Effector memory CD4-positive, alpha-beta T cell (primary cell): ENCODE measurements at places on chromosomes 6 and 20.

DNA sequence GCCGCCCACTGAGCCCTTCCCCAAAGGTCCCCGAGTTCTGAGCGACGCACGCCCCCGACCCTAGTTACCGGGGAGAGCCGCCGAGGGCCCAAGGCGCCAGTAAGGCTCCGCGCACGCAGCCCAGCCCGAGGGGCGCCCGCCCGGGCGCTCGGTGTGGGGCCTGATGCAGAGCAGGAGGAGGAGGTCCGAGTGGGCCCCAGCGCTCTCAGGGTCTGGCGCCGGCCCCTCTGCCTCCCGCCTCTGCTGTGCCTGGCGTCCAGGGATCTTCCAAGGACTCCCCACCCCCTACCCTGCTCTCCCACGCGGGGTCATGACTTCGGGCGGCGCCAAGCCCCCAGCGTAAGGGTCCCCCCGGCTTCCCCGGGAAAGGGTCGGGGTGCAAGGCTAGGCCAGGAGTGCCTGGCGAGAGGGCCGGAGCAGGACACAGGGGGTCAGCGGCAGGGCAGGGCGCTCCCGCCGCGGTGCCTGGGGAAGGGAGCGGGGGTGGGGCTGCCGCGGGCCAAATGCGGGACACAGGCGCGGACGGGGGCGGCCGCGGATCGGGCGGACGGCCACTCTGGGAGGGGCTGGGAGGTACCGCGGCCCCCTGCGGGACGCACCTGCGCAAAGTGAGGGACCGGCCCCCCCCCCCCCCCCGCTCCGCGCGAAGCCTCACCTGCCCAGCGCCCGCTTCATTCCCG lies 637 bp downstream of the ABHD12 start:
- peak; percentile 6 for DNase-seq

DNA sequence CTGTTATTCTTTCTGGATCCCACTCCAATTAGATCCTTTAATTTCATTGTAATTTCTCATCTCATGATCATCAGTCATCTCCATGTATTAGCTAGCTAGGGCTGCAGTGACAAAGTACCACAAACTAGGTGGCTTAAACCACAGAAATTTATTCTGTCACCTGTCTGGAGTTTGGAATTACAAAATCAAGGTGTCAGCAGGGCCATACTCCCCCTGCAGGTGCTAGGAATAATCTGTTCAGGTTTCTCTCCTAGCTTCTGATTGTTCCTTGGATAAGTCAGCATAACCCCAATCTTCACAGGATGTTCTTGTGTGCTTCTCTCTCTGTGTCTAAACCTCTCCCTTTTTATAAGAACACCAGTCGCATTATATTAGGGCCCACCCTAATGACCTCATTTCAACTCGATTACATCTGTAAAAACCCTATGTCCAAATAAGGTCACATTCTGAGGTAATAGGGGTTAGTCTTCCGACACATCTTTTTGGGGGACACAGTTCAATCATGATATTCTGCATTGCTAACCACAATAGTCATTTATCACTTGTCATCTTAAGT lies 40.5 kb downstream of the BEND6 start:
- no peak for DNase-seq

DNA sequence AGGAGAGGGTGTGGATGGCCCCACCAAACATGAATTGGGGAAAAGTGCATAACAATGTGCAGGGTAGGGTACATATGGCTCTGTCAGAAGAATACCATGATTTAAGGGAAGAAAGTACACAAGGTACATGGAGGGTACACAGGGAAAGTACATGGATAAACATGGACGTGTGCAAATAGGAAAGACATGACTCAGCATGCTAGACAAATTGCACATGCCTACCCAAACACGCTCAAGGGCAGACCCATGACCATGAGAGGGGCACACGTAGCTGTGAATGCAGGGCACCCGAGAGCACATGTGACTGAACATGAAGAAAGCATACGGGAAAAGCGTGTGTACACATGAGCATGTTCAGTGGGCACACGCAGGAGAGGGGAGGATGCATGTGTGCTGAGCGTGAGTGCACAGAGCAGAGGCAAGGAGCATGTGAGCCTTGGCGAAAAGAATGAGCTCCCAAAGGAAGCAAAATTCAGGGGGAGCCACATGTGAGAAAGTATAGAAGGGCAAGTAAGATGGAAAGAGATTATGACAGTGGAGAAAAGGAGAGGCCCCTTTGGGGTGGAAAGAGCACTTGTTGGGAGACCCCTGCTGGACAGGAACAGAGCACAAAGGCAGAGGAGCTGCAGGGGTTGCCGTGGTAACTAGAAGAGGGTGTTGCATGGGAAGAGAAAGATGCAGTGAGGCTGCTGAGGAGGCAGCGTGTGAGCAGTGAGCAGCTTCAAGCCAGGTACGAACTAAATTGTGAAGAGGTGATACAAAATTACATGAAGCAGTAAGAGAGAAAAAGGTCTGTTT lies 17.8 kb downstream of the OR2H2 start:
- no peak for DNase-seq

DNA sequence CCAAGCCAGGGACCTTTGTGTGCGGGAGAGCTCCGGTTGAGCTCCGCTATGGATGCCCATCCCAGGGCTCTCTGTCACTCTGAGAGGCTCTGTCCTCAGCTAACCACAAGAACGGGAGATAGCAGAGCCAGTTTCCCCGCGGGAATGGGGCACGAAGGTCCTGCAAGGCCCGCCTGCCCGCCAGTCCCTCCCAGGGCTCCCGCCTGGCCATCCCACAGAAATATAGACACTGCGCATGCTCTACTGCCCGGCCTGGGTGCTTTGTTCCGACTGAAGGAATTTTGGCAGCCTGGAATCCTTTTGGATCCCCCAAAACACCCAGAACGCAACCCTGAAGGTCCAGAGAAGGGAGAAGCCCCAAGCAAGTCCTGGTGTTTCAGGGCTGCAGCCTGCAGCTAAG lies 8.6 kb upstream of the DEFB110 start:
- no peak for DNase-seq

DNA sequence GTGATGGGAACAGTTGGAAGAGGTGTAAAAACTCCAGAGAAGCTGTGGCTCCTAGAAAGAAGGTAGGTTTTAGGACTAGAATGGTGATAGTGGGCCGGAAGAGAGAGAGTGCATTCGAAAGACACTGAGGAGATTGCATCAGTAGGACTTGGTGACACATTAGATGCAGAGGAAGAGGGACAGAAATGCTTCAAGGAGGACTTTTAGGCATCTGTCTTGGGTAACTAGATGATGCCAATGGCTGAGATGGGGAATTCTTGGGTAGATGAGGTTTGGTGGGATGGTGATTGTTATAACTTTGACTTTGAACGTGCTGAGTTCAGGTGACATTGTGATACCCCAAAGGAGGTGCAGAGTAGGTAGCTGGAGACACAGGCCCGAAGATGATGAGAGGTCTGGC lies 196.5 kb downstream of the GMPR start:
- DNase-seq = no peak

DNA sequence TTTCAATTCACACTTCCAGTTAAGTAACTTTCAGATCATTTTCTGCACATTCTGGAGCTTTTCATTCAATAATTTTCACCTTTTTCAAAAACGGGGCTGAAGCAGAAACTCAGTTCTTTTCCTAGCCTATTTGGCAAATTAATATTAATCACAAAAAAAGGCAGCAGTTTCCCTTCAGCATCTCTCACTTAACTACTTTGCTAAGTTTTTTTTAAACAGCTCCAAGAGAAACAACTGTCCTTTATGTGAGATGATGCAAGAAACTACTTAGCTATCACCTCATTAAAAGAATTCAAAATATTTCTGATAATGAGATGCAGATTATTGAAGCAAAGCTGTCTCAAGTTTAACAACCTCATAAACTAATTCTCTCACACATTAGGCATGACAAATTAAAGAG lies 11.8 kb downstream of the CASS4 start:
- no peak for DNase-seq

DNA sequence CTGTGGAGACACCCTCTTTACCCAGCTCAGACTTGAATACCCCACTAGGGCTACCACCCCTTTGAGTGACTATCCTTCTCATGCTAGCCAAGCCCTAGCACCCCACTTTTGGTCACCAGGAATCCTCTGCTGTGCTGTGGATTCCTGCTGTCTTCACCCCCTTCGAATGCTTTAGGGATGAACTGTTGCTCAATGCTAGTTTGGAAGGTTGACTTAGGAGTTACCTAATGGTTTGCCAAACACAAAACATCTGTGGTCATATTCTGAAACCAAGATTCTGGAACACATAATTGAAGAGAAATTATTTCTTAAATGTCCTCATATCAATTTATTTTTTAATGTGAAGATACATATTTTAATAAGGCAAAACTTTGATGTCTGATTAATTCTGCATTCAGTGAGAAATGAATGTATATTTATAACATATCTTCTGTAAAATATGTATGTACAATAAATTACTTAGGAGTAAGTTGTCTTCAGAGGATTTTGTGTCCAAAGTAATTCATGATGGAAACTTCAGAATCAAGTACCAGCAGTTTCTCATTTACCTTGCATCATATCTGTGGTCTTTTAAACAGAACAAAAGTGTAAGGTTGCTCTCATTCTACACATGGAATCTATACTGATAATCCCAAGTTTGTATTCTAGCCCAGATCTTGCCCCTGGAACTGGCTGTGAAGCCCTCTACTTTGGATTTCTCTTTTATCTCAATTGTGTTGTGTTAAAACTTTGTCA lies 46.9 kb downstream of the TMEM200A start:
- DNase-seq = no peak

GRCh38 chr6:5869676-5870075 lies 137.0 kb downstream of the NRN1 start:
- no peak for DNase-seq

- DNase-seq = no peak
These were observed 202.7 kb downstream of the CLIC5 start for GRCh38 chr6:45812922-45813321.

GRCh38 chr20:57071283-57071731 lies 195.1 kb downstream of the BMP7 start:
- DNase-seq = no peak

- no peak for DNase-seq
These were observed 1299.1 kb upstream of the ADGRB3 start for GRCh38 chr6:67336014-67336413.

GRCh38 chr6:11950109-11950508 lies 62.0 kb upstream of the HIVEP1 start:
- DNase-seq = no peak

DNA sequence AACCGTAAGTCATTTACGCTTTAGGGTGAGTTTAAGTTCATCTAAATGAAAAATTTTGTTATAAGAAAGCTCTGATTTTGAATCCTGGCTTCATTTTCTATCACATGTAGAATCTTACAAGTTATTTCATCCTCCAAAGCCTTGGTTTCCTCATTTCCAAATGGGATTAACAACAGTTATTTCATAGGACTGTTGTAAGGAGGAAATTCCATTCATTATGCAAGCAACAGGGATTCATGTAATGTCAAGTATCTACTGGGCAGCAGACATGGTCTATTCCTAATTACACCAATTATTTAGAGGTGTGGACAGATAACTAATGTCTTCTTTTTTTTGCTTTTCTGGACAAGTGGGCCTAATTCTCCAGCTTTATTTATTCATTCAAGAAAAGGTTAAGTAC lies 154.0 kb downstream of the PDSS2 start:
- DNase-seq = no peak

DNA sequence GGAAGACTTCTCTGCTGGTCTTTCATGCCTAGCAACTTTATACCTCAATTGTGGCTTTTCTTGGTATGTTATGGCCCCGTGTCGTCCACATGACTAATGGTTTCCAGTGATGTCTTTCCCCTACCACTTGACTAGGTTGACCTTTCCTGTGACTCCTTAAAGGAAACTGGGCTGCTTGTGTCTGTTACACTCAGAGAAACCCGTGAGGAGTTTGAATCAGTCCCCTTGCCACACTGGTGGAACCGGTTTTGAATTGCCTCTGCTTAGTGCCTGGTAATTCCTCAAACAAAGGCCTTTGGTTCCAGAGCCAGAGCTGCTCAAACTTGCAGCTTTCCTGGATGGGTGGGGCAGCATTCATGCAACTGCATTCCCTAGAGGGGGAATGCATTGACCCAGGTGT lies 21.9 kb downstream of the ECT2L start:
- no peak for DNase-seq

- DNase-seq = no peak
These were observed 115.6 kb downstream of the MTHFD1L start for GRCh38 chr6:150981095-150981494.

- no peak for DNase-seq
These were observed 9.2 kb downstream of the BHLHE23 start for GRCh38 chr20:62997417-62998035.

- DNase-seq = no peak
These were observed at the start of gene THBS2 for GRCh38 chr6:169253337-169254238. Gene THBS2, minus strand, starts transcription at chr6:169253846. Its CDS starts 3,062 bp downstream, at chr6:169250784.

DNA sequence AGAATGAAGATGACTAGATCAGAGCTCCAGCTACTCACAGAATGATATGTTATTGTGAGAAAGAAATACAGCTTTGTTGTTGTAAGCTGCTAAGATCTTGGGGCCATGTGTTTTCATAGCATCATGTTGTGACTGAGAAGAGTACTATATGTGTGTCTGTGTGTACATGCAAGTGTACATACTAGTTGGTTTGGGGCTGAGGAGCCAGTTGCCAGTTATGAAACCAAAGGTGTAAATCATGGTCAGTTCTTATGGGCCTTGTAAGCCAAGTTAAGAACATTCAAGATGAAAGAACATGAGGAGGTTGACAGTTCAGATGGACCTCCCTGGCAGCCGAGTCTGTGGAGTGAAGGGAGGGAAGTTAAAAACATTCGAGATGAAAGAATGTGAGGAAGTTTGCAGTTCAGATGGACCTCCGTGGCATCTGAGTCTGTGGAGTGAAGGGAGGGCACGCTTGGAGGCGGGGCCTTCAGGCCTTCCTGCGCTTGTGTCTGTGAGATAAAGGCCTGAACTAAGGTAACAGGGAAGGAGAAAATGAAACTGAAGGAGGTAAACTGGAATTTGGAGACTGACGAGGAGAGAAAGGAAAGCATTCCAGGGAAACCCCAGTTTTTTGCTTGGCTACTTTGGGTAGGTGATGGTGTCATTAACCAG lies 13.9 kb downstream of the AFDN start:
- no peak for DNase-seq

- DNase-seq = no peak
These were observed 127.2 kb downstream of the PAX1 start for GRCh38 chr20:21832442-21833385.

GRCh38 chr6:135566311-135567068 lies 69.0 kb upstream of the AHI1 start:
- no peak for DNase-seq

DNA sequence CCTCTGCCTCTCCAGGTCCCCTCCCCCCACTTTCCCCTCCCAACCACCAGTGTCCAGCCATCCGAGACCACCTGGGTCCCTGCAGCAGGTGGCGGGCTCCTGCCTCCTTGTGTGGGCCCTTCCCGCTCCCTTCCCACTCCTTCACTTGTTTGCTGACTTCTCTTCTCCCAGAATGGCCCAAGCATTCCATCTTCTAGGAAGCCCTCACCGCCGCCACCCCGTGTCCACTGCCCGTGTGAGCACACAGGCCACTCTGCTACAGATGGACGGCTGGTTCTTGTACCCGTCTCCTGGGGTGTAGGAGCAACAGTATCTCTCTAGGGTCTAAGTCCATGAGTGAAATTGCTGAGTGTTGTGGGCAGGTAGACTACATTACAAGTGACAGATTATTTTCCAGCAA lies 15.0 kb downstream of the BPHL start:
- DNase-seq = no peak
